ENCODE measurements at places on chromosomes 5 and 9.

GRCh38 chr5:171989946-171990712, 16.3 kb downstream of the FBXW11 start:
- DNase-seq = no peak

DNA sequence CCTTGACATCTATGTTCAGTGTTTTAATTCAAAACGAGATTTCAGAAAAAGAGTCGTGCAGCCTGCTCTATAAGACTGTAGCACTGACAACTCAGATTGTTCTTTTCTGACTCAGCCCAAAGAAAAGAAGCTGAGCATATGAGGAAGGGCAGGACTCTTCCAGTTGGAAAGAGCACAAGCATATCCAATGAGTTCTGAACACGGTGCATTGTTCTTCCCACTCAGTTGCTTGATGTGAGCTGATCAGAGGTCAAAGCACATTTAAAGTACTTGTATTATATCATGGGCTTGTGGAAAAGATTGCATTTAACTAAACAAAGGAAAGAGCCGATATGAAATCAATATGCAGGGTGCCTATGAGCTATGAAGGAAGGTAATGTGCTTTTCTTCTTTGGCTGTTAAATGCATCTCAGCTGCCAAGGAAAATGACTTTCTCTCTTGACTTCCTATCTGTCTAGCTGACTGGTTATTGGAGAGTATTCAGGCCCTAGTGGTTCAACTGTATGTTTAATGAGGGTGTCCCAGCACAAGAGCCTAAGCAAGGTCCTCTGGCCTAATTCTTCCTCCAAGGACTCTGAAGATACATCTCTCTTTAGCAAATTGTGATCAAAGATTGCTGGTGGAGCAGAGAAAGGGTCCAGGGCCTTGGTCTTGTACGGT, 226.6 kb upstream of the PPP1R2B start:
- DNase-seq = no peak

DNA sequence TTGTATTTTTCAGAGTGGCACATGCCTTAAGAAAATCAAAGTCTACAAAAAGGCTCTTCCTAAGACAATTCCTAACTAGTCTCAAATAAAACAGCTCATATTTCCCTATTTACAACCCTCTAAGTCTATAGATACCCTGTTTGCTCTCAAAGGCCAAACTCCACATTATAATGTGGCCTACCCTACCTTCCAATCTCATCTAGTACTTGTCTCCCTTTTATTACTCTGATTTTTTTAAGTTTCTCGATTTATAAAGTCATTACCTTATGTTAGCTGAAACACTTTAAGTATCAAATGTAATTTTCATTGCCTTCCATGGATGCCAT, 19.4 kb downstream of the KIAA1191 start:
- no peak for DNase-seq

DNA sequence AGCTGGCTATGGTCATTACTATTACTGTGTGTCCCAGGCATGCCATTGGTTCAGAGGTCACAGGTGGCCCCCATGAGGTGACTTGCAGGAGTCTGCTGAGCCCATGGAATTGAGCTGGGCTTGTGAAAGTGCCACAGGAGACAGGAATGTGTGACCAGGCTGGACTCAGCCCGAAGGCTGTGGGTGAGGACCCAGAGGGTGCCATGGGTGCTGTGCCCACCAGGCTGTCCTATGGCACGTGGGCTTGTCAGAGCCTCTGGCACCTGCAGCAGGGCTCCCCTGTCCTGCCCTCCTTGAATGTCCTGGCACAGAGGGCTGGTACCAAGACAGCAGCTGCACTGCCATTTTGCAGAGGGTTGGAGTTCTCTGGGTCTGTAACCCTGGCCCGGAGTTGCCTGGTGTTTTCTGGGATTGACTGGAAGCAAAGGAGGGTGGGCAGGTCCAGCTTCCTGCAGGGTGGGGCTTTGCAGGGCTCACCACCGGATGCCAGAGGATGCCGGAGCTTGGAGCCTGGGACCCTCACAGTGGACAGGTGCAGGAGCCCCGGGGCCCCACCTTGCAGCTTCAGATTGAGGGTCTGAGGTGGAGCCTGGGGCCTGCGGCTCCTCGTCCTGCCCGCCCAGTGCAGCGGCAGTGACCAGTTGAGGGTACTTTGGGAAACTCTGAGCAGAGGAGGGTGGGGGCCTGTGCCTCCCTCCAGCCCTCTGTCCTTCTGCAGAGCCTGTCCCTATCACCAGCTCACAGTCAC, 14.2 kb downstream of the COL5A1 start:
- no peak for DNase-seq

GRCh38 chr9:98192503-98193335, at the start of gene CORO2A:
Gene CORO2A (minus strand): TSS chr9:98192637. CDS start chr9:98157660, 34,977 bp downstream.
- DNase-seq = peak; percentile 57

GRCh38 chr5:171600741-171601265, 181.4 kb downstream of the FGF18 start:
- no peak for DNase-seq

GRCh38 chr5:20972419-20972925, 984.5 kb upstream of the CDH18 start:
- peak; percentile 91 for DNase-seq

GRCh38 chr5:173745557-173745956, 129.1 kb upstream of the BOD1 start:
- no peak for DNase-seq

DNA sequence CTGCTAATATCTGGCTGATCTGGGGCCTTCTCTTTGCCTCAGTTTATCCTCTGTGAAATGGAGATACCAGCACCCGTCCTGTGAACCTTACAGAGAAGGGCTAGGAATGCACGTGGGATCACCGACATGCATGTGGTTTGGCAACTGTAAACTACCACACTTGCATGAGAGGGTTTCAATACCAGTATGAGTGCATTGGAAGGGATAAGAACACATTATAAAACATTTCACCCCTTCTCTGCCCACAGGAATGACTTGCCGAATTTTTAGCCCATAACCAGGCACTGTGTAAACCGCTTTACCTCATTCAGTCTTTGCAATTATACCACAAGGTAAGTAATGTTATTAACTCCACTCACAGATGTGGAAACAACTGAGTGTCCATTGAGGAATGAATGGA, 8.9 kb upstream of the RAB14 start:
- DNase-seq = no peak

DNA sequence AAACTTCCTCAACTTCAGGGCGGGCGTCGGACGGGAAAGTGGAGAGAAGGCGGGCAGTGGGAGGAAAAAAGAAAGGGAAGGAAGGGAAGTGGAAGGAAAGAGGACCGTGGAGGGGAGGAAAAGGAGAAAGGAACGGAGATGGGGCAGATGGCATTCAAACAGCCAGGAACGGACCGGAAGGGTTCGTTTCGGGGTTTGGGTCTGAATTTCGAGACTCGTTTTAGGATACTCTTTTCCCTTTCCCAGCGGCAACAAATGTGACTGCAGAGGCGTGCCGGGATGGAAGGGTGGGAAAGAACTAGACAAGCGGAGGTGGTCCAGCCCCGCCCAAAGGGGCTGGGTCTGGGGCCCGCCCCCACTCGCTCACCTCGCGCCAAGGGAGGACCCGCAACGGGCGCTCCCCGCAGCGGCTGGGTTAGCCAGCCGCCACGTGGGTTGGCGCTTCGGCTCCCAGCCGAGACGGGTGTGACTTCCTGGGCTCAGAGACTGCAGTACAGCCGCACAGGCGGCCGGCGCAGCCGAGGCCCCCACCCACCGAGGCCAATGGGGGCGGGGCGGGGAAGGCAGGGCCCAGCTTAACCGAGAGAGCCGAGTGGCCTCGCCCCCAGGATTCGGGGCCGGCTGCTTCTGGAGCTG, 2.7 kb downstream of the VCAN start:
- peak; percentile 72 for DNase-seq

Data from NCI-H748 treated with DMSO at 0.1 percent for 48 hours (cell line).